ENCODE measurements at places on chromosomes 4 and X.

DNA sequence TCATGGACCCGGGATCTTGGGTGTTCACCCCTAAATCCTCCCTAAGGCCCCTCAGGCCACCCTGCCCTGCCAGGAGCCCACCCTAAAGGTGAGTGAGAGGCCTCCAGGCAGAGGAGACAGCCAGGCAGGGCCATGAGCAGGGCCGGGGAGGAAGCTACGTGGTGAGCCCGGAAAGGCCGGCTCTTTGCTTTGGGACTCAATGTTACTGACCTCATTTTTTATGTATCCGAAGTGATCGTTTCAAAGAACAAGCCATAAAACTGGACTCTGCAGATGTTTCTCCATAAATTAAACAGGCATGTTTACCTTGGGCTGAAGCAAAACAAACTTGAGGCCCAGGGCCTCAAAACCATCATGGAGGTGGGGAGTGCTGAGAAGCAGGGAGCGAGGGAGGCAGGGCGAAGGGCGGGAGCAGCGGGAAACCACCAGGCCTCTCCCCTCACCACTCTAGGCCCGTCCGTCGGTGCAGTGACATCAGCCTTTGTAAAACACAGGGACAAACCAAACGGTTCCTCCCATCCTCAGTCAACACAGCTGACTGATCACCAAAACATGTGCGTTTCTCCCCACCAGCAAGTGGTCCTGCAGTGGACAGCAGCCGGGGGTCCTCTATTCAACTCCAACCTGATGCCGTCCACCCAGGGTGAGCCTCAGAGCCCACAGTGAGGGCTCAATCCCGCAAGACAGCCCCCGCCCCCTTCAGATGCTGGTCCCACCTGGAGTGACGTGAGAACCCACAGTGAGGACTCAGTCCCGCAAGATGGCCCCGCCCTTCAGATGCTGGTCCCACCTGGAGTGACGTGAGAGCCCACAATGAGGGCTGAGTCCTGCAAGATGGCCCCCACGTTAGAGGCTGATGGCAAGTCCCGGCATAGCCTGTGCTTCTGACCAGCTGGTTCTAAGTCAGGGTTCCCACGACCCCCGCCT, 102.9 kb upstream of the LRPAP1 start:
- no peak for DNase-seq

GRCh38 chrX:69564665-69565064, 51.2 kb upstream of the EDA start:
- DNase-seq, result no peak

- DNase-seq, result peak; percentile 80
These were observed at the start of gene AFAP1 for GRCh38 chr4:7939377-7940108. AFAP1 (minus strand) TSS chr4:7939861; CDS start chr4:7872078, 67,783 bp downstream.

GRCh38 chr4:94564252-94564651, 112.5 kb downstream of the PDLIM5 start:
- DNase-seq, result no peak

GRCh38 chr4:79163981-79164490, 161.8 kb downstream of the NAA11 start:
- no peak for DNase-seq

GRCh38 chrX:10199212-10199611, 42.4 kb downstream of the CLCN4 start:
- DNase-seq, result no peak

DNA sequence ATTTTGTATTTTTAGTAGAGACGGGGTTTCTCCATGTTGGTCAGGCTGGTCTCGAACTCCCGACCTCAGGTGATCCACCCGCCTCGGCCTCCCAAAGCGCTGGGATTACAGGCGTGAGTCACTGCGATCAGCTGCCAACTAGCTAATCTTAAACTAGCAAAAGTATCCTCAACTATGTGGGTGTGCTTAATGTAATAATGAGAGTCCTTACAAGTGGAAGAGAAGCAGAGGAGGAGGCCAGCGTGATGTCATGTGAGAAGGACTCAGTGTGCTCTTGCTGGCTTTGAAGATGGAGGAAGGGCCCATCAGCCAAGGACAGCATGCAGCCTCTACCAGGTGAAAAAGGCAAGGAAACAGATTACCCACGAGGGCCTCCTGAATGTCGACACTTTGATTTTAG, 19.6 kb downstream of the SCD5 start:
- DNase-seq, result no peak

- no peak for DNase-seq
These were observed 284.3 kb downstream of the SLC7A11 start for GRCh38 chr4:137957806-137958205.

GRCh38 chr4:83558059-83558653, 22.2 kb downstream of the GPAT3 start:
- DNase-seq, result no peak

- no peak for DNase-seq
These were observed 21.2 kb downstream of the HERC3 start for GRCh38 chr4:88613417-88613875.

- DNase-seq, result no peak
These were observed 54.5 kb downstream of the HTRA3 start for GRCh38 chr4:8323947-8324555.

DNA sequence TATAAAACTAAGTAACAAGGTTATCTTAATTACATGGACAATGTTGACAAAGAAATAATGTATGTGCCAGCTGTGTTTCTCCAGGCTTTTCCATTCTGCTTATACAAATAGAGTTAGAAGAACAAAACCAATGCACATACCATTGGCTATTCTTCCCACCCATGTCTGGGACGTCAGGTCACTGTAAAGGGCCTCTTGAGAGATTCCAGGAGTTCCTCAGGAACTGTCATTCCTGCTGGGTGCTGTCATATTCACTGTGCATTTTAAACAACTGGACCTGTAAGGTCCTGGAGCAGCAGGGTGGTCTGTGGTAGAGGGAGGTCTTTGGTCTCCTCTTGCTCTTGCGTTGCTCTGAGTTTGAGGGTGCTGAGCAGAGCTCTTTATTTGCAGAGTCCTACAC, 74.6 kb upstream of the AP1S2 start:
- no peak for DNase-seq

DNA sequence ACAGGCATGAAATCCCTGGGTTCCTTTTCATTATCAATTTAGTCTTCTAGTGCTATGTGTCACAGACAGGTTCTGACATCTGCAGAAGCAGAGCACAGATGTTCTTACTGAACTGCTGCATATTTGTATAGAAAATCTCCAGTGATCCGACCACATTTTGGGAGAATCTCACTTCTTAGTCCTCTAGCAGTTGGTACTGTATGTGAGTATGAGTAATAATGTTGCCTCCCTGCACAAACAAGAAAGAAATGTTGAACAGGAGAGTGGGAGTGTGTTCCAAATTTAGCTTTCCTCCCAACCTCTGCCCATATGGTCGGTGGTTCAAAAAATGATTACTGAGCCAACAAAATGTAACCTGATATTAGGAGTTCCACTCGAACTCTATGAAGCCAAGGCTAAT, 165.3 kb upstream of the GPC4 start:
- no peak for DNase-seq

DNA sequence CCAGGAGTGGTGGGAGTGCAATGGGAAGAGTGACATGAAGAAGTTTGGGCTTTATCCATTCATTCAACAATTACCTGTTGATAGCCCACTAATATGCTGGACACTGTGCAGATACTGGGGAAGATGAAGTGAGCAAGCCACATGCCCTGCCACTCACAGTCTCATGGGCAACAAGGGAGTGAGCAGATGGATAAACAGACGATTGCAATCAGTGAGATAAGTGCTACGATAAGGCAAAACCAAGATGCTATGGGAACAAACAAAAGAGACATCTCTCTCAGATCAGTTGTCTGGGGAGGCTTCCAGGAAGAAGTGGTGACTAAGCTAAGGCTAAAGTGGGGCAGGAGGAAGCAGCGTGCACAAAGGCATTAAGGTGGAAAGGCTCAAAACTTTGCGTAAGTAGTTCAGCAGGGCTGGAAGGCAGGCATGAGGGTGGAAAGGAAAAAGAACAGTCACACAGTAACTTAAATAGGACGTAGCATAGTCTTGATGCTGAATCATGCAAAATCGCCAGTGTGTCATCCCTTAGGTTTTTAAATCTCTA, 31.7 kb downstream of the GAB3 start:
- no peak for DNase-seq

GRCh38 chr4:129550281-129550785, 454.4 kb downstream of the C4orf33 start:
- DNase-seq, result no peak
